ENCODE measurements at places on chromosomes 5 and 9.

- no peak for DNase-seq
Measured at GRCh38 chr5:147568710-147569406, 59.0 kb upstream of the DPYSL3 start.

- DNase-seq: no peak
Measured at GRCh38 chr9:126372716-126373115, 46.1 kb downstream of the MVB12B start.

- DNase-seq: no peak
Measured at GRCh38 chr5:73426034-73426433, 22.5 kb downstream of the FOXD1 start.

DNA sequence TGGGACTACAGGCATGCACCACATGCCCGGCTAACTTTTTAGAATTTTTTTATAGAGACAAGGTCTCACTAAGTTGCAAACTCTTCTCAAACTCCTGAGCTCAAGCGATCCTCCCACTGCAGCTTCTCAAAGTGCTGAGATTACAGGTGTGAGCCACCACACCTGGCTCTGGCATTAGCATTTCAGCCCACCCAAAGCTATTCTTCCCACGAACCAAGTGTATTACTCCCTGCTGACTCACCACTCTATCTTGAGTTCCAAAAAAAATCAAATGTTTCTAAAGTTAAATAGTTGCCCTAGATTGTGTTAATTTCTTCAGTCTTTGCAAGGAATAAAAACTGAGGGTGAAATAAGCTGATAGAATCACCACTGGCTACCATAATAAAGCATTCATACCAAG lies 205.5 kb downstream of the ARRDC3 start:
- DNase-seq: no peak

DNA sequence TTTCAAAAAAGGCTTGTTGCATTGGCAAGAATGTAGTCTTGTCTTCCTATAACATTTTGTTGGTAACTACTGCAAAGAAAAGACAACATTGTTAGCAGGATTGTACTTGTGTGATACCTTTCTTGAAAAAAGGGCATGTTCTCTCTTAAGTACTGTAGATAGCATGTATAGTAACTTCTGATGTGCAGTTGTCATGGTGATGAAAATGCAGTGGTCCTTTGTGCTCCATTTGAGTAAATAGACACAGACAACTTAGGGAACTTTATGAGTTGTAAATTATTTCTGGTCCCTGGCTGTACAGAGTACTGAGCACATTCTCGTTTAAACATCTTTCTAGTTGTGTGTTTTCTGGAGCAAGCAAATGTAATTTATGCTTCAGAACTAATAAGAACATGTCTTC lies 103.3 kb downstream of the CD180 start:
- no peak for DNase-seq

DNA sequence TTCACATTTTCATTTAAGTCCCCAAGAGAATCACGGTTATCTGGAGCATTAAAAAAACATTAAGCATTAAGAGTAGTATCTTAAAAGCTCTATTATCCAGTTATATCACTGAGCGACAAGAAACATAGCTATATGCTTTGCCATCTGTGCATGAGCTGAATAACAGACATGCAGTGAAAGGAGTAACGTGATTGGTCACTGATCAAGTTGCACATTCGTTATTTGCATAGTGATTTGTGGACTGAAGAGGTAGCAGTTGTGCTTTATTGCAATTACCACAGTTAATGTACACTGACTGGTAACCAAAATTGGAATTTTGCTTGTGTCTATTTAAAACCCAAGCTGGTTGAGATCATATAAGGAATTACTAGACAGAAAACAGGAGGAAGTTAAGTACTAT lies 107.4 kb downstream of the MCTP1 start:
- DNase-seq: no peak

DNA sequence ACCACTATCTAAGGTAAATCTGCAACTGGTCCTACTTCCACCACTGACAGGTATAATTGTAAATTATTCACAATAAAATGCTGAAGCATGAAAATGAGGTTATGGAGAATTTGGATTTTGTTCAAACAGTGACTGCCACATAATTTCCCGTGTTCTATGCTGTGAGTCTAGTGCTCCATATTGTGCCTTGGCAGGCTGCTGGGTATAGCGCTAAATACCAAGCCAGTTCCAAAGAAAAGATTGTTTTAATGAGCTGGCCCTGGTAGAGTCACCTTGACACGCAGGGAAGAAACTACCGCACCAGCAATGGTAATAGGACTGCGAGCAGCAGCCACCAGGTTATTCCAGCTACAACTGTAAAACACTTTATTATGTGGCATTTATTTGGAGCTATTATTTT lies 30.4 kb downstream of the PSMB7 start:
- no peak for DNase-seq

- no peak for DNase-seq
Measured at GRCh38 chr9:4320021-4320420, 20.2 kb upstream of the GLIS3 start.

DNA sequence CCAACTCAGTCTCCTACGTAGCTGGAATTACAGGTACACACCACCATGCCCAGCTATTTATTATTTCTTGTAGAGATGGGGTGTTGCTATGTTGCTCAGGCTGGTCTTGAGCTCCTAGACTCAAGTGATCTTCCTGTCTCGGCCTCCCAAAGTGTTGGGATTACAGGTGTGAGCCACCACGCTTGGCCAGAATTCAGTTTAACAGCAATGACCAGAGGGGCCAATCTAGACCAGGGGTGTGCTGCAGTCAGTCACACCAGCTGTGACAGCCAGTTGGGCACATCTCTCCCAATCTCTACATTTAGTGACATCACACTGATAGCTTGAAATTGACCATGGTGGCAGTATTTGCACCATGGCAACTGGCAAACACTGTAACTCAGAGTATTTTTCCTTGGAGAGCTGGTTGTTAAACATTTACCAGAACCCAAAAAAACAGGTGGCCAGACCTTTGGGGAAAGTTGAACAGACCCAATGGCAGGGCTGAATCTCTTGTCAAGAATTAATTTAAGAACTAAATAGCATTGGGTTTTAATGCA lies 67.7 kb upstream of the UBTD2 start:
- no peak for DNase-seq

DNA sequence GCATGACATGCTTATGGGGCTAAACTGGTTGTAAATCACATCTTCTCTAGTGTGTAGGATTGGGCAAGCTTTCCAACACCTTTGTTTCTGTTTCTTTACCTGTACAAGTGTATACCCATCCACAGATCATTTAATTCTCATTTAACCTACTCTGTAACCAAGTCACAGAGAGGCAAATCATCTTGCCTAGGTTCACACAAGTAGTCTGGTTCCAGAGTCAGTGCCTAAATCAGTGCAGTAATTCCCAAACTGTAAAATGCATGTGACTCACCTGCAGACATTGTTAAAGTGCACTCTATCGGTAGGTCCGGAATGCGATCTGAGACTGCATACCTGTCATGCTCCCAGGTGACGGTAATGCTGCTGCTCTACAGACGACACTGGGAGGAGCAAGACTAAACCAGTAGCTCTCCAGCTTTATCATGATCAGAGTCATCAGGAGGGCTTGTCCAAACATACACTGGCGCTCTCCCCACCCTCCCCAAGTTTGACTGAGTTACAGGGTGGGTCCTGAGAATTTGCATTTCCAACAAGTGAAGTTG lies 107.9 kb upstream of the FREM1 start:
- peak; percentile 76 for DNase-seq

- DNase-seq: no peak
Measured at GRCh38 chr5:15597804-15598203, 97.8 kb downstream of the FBXL7 start.

- no peak for DNase-seq
Measured at GRCh38 chr9:86577420-86578333, 223.5 kb upstream of the TUT7 start.

GRCh38 chr5:116766470-116766947 lies 191.9 kb upstream of the SEMA6A start:
- no peak for DNase-seq

DNA sequence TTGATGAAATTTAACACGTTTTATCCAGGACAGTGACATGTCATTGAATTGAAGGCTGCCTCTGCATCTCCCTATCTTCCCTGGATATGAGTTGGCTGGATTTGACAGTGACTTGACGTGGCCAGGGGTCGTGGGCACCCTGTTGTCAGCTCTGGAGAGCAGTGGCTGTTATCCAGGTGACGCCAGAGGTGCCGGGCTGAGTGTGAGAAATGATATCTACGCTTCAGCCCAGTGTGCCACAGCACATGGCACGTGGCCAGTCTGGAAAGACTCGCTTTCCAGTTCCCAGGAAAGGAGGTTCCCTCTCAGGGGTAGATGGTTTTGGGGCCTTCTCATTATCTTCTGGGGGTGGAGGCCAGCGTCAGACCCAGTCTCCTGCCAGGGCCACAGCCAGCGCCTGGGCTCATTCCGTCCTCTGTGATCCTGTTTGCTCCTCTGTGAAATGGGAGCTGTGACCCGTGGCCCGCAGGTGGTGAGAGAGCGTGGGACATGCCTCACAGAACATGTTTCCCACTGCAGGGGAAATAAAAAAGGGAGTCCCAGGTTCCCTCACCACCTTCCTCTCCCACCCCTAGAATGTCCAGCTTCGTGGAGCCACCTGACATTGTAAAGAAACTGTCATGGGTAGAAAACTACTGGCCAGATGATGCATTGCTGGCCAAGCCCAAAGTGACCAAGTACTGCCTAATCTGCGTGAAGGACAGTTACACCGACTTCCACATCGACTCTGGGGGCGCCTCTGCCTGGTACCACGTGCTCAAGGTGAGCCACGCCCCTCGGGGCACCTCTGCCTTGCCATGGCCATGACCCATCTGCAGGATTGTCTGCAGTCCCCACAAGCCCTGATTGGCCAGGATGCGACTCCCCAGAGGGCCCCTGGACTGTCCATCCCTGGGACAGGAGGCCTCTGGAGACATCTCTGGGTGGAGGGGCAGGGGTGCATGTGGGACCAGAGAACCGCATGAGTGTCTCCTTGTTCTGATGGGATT lies 76.5 kb downstream of the PHF2 start:
- DNase-seq: no peak

DNA sequence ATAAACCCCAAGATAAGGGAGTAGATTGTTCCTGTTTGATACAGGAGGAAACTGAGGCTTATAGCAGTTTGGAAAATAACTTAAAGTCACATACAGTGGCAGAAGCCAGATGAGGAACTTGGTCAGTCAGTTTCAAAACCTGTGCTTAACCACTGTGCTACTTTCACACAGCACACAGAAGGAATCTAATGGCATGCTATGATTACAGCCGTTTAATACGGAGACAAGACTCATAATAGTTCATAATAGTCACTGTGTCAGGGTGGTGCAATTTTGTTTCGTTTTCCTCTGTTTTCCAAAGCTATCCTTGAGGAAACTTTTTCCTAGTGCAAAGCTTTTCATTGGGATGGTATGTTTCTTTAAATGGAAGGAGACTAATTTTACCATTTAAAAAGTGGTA lies 112.3 kb downstream of the GCNT1 start:
- DNase-seq: no peak

All from large intestine (tissue), 12 donors.